NAMALWA (cell line): ENCODE measurements at places on chromosomes 6 and 20.
A peak's percentile ranks its signal among the peaks of the same experiment; 100 is the strongest.

GRCh38 chr6:123062670-123063069 lies 66.6 kb downstream of the CLVS2 start:
- DNase-seq: no peak

DNA sequence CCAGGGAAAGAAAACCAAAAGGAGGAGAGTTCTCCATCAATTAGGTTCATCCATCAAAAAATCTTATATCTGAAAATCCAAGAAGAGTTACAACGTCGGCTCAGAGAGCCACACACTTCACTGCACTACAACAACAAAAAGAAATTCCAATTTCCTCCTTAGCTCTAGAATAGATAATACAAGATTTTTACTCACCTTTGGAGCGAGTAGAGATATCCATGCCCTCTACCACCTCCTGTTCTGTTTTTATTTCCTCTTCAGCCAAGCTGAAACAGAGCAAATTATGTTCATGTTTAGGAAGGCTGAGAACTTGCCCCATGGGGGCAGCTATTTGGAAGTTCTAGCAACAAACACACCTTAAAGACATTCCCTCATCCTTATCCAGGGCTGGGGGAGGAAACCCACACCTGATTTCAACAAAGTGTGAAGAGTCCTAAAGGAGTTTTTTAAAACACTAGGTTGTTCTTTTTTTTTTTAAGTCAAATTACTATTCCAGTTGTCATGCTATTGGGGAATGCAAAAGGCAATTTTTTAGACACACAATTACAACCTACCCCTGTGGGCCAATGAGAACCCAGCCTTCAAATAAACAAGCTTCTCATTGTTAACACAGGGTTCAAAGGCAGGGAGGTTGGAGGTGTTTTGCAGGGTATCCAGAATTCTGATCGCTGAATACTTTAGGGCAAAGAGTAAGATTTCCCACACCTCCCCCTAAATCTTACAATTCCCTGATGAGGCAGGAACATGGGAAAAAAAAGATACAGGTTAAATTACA lies 8.7 kb downstream of the ZMYND8 start:
- no peak for DNase-seq

GRCh38 chr20:52422574-52423336 lies 231.2 kb upstream of the ZFP64 start:
- peak; percentile 11 for DNase-seq

- no peak for DNase-seq
Measured at GRCh38 chr6:55239099-55239498, 64.8 kb downstream of the HCRTR2 start.

GRCh38 chr20:36035745-36036144 lies 67.4 kb downstream of the CNBD2 start:
- no peak for DNase-seq

GRCh38 chr6:10451828-10452509 lies 37.1 kb upstream of the TFAP2A start:
- DNase-seq: no peak

- no peak for DNase-seq
Measured at GRCh38 chr20:58001381-58001780, 227.1 kb downstream of the ANKRD60 start.

DNA sequence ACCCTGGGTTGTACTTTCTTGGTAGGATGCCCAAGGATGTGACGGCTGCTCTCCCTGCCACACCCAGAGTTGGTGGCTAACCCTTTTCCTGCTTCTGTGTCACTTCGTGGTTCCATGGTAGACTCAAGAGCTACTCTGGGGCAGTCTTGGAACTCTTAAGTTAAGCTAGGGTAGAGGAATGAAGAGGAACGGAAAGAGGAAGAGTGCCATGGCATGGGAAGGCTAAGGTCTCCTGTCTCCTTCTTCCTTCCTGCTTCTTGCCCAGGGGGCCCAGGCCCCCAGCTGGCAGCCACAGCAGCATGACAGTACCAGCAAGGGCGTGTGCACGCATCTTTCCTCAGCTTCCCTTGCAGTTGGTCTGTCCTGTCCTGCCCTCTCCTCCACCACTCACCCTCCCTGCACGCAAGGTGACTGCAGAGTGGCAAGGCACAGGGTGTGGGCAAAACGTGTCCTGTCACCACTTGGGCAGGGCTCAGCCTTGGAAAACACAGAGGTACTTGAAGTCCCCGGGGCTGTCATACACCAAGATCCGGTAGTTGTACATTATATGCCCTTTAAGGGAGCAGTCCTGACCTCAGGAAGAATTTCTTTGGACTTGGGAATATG lies 39.8 kb upstream of the TGM3 start:
- DNase-seq: no peak
